ENCODE measurements at places on chromosomes 13 and 19.

DNA sequence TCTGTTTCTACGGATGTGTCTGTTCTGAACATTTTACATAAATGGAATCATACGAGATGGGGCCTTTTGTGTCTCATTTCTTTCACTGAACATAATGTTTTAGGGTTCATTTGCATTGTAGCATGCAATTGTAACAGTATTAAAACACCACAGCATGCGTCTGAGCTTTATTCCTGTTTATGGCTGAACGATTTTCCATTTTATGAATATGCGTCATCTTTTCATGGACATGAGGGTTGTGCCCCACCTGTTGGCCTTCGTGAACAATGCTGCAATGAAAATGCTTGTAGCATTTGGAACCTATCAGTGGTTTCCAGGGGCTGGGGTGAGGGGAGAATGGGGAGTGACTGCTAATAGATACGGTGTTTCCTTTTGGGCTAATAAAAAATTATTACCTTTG lies 5.1 kb downstream of the OR10H1 start:
- no peak for DNase-seq

DNA sequence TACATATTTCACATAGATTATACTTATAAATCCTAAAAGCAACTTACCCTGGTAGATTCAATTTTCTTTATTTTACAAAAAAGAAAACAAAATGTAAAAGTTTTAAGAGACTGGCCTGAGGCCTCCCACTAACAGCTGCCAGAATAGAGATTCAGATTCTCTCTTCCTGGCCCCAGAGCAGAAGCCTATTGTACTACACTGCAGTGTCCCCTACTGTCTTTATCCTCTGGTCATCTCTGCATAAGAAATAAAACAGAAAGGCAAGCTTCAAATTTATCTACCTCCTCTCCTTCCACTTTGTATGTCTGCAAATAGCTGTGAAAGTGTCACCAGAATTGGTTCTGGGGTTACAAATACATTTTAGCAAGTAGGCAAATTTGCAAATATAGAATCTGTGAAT lies 1004.1 kb upstream of the PCDH9 start:
- DNase-seq: no peak

- no peak for DNase-seq
Observed at GRCh38 chr19:56993851-56994250, 125.9 kb upstream of the USP29 start.

DNA sequence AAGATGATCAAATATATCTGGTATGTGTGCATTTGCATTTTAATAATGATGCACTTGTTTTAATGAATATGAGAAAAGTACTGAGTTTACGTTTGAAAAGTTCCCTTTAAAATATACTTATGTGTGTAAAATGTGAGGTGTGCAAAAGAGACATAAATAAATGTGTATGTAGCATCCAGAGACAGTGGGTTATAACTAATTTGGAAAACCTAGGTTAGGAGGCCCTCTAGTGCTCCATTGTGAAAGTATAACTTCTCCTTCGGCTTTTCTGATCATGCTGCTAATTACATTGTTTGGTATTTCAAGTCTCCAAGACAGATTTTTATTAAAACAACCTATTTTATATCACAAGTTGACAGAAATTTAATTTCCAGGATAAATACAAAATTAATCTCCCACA lies 30.1 kb downstream of the SCEL start:
- DNase-seq: no peak

DNA sequence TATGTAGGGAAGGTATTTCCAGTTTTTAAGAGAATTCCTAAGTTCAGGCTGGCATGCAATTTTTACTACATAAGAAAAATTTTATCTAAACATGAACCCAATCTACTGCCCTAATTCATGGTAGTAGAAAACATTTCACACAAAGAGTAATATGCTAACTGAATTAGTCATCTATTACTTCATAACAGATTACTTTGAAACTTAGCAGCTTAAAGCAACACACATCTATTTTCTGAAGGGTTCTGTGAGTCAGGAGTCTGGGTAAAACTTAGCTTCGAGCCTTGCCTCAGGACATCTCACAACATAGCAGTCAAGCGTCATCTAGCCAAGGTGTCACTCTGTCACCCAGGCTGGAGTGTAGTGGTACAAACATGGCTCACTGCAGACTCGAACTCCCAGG lies 537.5 kb downstream of the DCT start:
- DNase-seq: no peak

- no peak for DNase-seq
Observed at GRCh38 chr13:78401873-78402707, 201.3 kb downstream of the POU4F1 start.

DNA sequence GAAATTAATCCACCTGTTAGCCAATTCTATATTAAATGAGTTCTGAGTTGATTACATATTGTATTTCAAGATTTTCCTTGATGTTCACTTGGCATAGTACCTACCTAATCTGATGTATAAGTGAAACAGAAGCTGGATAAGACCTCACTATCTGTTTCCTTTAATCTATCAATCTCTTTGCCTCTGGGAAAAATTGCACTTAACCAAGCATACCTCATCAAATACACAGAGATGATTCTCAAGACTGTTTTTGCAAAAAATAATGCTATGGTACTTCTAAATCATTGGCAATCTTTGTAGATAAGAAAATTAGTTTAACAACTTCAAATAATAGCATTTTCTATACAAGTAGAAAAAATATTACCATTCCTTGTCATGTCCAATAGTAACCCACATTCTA lies 55.2 kb downstream of the SERPINE3 start:
- DNase-seq: no peak

DNA sequence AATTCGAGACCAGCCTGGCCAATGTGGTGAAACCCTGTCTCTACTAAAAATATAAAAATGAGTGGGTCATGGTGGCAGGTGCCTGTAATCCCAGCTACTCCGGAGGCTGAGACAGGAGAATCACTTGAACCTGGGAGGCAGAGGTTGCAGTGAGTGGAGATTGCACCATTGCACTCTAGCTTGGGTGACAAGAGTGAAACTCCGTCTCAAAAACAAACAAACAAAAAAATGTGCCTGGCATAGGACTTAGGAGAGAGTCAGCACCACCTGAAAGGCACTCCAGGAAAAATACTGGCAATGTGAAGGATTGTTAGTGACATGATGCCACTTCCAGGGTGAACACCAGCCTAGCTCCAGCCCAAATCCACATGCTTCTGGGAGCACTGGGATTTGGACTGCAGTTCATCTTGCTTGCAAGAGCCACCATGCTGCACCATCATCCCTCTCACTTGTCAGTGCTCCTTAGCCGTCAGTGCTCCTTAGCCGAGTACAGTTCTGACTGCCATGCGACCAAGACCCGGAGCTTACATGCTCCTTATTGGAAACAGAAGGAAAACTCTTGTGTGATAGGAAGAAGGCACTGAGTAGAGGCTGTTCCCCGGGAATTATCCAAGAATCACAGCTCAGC lies 145.1 kb upstream of the RNF113B start:
- no peak for DNase-seq

- DNase-seq: no peak
Observed at GRCh38 chr13:106143930-106144709, 391.3 kb downstream of the EFNB2 start.

- no peak for DNase-seq
Observed at GRCh38 chr13:25701304-25701703, 329.5 kb downstream of the ATP8A2 start.

DNA sequence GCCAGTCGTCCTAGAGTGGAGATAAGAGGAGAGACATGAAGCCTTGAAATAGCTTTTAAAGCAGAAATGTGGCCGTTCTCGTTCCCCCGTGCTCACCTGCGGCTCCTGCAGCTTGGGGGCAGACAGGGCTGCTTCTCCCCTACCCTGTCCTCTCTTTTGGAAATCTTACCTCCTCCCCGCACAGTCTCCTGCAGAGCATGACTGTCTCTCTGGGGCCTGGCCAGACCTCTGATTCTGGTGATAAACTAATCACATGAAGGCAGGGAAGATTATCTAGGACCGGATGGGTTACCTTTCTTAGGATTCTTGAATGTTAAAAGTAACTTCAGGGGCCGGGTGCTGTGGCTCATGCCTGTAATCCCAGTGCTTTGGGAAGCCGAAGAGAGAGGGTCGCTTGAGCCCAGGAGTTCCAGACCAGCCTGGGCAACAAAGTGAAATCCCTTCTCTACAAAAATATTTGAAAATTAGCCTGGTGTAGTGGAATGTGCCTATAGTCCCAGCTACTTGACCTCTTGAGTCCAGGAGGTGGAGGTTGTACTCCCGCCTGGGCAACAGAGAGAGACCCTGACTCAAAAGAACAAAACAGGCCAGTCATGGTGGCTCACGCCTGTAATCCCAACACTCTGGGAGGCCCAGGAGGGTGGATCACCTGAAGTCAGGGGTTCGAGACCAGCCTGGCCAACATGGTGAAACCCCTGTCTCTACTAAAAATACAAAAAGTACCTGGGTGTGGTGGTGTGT lies 8.1 kb downstream of the CEBPA start:
- no peak for DNase-seq

GRCh38 chr19:7622933-7623685 lies 6.2 kb downstream of the XAB2 start:
- no peak for DNase-seq

All from activated T-cell treated with anti-CD3 and anti-CD28 coated beads for 1 hour (primary cell).